ENCODE measurements at places on chromosomes 2 and 18. TPM values are rescaled to one million over a fixed set of nuclear protein-coding genes. Genes with fewer than 3 reads are reported as not detected.

The PASK gene
- 42.2 TPM for total RNA-seq

The SKOR2 gene
- not detected for total RNA-seq

The CGREF1 gene
- 0.57 TPM for total RNA-seq

The IL1B gene
- 3.4 TPM for total RNA-seq

The PPP1R1C gene
- total RNA-seq: 35.9 TPM

The ALS2 gene
- 8.1 TPM for total RNA-seq

The SLC39A10 gene
- total RNA-seq: 40.2 TPM

The RAB6C gene
- total RNA-seq: 0.05 TPM

The ACTG2 gene
- 0.61 TPM for total RNA-seq

The CDH7 gene
- 2.5 TPM for total RNA-seq

The SPC25 gene
- total RNA-seq: 16.0 TPM

The LYG2 gene
- not detected for total RNA-seq

The KCNF1 gene
- 0.57 TPM for total RNA-seq

The CYRIA gene
- 4.0 TPM for total RNA-seq

The NAPG gene
- total RNA-seq: 26.7 TPM

The EPHA4 gene
- total RNA-seq: 9.0 TPM

The POTEF gene
- total RNA-seq: not detected

The HOXD11 gene
- total RNA-seq: not detected

The NR4A2 gene
- total RNA-seq: 0.61 TPM

The TMEM247 gene
- not detected for total RNA-seq

The CHAC2 gene
- 8.1 TPM for total RNA-seq

The MALT1 gene
- total RNA-seq: 40.0 TPM

The STARD6 gene
- 0.09 TPM for total RNA-seq

The SEMA4C gene
- 9.8 TPM for total RNA-seq

The TRAK2 gene
- total RNA-seq: 10.1 TPM
